ENCODE measurements at places on chromosomes 16 and 17.

- DNase-seq: no peak
Observed at GRCh38 chr17:50299776-50300175, 25.5 kb downstream of the TMEM92 start.

DNA sequence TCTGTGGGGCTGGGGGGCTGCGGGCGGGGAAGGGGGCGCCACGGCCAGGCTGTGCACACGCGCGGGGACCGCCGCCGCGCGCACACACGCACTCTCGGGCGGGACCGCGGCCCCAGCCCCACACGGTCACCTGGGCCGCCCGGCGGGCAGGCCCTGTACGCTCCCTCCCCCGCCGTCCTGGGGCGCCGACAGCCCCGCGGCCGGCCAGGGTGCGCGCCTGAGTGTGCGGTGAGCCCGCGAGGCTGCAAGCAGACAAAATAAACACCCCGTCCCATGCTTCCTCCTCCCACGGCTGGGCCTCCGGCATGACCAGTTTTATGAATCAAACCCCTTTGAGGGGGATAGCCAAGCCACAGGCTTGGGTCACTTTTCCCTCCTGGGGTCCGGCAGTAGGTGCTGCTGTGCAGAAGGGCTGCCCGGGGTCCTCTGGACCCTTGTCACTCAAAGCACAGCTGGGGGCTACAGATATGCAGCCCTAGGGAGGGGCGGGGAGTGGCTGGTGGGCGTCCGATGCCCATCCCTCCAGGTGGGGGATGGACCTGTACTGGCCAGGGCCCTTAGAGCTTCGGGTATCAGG is 441 bp downstream of the VASN start:
- DNase-seq: no peak

DNA sequence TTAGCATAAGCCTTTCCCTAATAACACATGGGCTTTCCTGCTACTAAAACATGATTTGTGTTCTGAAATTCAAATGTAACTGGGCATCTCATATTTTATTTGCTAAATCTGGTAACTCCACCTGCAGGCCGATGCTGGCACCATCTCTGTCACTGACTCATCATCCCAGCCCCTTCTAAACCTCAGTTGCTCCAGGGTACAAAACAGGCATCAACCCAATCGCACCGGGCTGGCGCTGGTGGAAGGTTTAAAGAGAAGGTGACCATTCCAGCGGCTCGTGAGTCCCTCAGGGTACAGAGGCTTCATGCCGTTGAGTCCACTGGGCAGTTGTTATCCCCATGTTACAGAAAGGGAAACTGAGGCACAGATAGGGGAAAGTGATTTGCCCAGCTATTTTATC is 27.1 kb downstream of the PPL start:
- no peak for DNase-seq

- DNase-seq: peak; percentile 53
Observed at GRCh38 chr17:78343187-78343542, 16.7 kb downstream of the SOCS3 start.

GRCh38 chr17:66149562-66149961 is 42.4 kb downstream of the CEP112 start:
- no peak for DNase-seq

GRCh38 chr17:17882082-17882581 is 45.3 kb upstream of the SREBF1 start:
- DNase-seq: no peak

DNA sequence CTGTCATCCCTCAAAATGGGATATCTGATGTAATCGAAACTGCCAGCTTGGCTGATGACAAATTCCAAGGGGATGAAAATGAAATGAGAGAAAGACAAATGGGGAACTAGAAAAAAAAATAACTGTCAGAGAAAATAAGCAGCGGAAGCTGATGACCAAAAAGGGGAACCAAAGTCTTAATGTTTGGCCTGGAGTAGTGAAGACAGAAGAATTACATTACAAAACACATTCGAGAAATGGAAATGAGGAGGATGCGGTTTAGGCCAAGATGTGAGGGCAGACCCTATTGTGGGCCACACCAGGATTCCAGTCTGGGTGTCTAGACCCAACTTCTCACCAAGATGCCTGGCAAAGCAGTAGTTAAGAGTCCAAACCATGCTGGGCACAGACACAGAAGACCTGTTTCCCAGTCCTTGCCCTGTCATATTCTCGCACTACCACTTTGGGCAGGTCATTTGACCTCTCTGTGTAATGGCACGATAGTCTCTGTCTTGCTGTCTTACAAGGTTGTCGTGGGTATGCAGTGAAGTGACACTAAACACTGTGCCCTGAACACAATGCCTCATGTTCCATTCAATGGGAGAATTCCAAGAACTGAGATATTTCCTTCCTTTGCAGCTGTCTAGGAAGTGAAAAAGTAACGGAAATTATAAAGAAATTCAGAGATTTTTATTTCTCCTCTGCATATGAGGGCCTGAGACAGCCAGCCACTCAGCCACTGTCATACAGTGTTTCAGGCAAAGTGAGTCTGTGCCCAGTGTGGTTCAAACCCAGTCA is 12.3 kb upstream of the CCL2 start:
- DNase-seq: no peak

DNA sequence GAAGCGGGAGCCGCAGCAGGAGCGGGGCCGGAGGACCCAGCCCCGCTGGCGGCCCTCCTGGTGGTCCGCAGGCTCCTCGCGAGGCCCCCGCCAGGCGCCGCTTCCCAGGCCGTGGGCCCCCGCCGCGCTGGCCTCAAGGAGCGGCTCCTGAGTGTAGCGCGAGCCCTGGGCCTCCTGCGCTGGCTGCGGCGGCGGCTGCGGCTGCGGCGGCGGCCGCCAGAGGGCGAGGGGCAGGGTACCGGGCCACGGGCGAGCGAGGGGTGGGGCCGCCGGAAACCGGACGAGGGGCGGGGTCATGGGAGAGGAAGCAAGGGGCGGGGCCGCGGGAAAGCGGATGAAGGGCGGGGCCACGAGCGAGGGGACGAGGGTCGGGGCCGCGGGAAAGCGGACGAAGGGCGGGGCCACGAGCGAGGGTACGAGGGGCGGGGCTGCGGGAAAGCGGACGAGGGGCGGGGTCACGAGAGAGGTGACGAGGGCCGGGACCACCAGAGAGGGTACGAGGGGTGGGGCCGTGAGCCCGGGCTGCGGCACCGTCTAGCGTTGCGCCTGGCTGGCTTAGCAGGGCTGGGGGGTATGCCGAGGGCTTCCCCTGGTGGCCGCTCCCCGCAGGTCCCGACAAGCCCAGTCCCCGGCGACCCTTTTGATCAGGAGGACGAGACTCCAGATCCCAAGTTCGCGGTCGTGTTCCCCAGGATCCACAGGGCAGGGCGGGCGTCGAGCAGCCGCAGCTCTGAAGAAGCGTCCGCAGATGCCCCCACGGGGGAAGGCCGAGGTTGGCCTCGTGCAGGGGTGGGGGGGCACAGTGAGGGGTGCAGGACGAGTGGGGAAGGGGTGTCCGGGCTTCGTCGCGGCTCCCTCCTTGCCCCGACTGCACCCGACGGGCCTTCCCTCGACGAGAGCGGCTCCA is 1.7 kb downstream of the MYO15B start:
- peak; percentile 100 for DNase-seq

- DNase-seq: no peak
Observed at GRCh38 chr17:64718058-64718457, 56.0 kb upstream of the SMURF2 start.

GRCh38 chr17:50947782-50948543 is 81.8 kb upstream of the TOB1 start:
- no peak for DNase-seq

- no peak for DNase-seq
Observed at GRCh38 chr16:5837007-5837670, 739.5 kb upstream of the EEF2KMT start.

DNA sequence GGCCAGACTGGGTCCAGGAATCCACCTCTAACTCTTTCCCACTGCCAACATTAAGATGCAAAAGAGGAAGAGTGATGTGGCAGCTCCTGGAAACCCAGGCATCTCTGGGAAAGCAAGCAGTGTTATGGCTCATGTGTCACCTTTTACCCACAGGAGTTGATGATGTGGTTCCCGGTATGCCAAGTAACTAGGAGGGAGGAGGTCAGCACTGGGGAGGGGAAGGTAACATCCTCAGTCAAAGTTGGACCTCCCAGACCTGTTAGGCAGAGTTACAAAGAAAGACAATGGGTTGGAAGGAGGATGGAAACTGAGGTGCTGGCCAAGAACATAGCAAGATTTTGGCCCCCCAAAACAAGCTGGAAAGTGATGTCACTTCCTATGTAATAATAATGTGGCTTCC is 11.4 kb downstream of the KRABD2 start:
- DNase-seq: no peak

DNA sequence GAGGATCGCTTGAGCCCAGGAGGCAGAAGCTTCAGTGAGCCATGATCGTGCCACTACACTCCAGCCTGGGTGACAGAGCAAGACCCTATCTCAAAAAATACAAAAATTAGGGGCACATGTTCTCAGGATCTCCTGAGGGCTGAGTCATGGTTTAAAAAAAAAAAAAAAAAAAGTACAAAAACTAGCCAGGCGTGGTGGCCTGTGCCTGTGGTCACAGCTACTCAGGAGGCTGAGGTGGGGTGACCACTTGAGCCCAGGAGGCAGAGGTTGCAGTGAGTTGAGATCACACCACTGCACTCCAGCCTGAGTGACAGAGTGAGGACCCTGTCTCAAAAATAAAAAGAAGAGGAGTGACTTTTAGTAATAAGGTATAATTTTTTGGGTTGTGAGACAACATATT is 16.9 kb downstream of the BLMH start:
- no peak for DNase-seq

GRCh38 chr16:56191156-56191815 is at the start of gene GNAO1:
Gene GNAO1, plus strand, starts transcription at chr16:56191489. Its CDS starts 747 bp downstream, at chr16:56192236.
- peak; percentile 73 for DNase-seq

DNA sequence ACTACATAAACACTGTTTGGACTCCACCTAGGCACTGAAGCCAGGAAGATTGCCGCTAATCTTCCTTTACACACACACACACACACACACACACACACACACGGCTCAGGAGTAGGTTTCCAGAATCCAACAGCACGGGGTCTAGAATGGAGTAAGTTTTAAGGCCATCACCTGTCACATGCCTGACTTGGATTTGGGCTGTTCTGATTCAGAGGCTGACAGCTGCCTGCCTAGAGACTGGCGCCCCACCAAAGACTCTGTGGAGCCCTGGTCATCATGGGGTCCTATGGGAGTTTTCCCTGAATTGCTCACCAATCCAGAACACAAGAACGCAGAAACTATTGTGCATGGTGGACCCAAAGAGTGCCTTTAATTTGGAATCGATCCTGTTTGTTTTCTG is 10.9 kb downstream of the CDRT4 start:
- DNase-seq: no peak

DNA sequence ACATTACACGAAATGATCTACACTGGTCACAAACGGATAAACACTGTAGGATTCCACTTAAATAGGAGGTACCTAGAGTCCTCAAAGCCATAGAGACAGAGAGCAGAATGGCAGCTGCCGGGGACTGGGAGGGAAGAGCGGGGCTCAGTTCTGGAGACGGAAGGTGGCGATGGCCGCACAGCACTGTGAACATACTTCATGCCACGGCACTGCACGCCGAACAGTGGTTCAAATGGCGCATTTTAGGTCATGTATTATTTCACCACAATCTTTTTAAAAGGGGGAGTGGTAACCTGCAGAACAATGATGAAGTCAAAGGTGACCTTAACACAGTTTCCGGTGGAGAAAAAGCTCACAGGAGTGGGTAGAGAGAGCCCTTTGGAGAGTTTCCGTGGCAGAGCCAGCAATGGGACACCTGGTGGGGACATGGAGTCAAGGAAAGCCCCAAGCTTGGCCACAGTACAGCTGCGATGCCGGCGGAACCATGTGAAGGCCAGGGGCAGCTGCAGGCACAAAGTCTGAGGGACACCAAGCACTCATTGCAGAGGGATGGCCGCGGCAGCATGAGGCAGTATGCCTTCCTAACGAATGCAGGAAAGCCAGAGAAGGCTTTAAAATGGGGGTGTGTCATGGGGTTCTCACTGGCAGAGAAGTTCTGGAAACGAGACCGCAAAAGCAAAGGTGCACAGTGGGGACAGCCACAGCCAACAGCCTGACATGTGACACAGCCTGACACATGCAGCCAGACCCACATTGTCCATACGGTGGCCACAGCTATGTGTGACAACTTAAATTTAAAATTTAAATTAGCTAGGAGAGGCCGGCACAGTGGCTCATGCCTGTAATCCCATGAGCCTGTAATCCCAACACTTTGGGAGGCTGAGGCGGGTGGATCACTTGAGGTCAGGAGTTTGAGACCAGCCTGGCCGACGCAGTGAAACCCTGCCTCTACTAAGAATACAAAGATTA is 7.3 kb downstream of the FLCN start:
- DNase-seq: no peak

DNA sequence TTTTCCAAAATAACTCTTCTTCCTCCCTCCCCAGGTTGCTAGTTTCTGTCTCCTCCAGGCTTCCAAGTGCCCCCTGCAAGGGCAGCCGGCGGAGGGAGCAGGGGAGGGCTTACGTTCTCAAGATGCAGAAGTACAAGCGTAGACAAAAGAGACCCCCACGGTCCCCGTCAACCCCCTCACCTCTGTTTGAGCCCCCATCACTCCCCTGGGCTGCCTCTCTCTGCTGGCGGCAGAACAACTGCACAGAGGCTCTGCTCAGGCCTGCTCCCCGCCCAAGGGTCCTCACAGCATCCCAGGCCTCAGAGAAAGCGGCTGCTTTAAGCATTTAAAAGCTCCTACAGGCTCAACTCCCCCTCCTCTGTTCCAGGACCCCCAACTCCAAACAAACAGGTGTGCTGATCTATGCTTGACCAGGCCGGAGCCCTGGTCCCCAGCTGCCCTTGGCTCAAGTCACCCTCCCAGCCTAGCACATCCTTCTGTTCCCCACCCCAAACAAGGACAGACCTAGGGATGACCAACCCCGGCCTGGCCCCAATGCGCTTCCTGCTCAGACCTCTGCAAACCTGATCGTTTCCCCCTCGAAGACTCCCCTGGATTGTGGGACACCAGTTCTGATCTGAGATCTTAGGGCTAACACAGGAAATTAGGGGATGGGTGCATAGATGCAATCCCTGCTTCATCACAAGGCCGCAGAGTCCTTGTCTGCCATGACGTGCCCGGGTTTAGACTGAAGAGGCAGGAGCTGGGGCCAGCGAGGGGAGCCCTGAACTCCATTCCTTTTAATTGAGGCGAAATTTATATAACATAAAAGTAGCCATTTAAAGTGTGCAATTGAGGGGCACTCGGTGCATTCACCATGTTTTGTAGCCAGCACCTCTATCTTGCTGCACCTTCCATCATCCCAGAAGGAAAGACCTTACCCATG is 17.2 kb upstream of the RBFOX3 start:
- no peak for DNase-seq

DNA sequence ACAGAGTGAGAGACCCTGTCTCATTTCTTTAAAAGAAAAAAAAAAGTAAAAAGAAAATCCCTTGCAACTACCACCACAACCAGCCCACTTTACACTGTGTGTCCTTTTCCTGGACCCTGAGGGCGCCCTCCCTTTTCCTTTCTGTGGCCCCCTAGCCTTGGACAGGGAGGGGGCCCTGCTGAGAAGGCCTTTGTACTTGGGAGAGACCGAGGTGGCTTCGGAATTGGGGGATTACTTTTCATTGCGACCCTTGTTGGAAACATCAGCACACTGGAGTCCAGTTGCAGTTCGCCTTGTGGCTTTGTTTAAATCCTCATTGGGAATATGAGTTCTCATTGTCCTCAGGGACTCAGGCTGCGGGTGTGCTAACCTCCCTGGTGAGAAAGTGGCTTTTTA is 9.4 kb upstream of the DNASE1 start:
- no peak for DNase-seq
